ENCODE measurements at places on chromosomes 3 and 15.
A peak's percentile ranks its signal among the peaks of the same experiment; 100 is the strongest.

- no peak for DNase-seq
Observed at GRCh38 chr15:84715441-84716035, 401 bp downstream of the SEC11A start.

DNA sequence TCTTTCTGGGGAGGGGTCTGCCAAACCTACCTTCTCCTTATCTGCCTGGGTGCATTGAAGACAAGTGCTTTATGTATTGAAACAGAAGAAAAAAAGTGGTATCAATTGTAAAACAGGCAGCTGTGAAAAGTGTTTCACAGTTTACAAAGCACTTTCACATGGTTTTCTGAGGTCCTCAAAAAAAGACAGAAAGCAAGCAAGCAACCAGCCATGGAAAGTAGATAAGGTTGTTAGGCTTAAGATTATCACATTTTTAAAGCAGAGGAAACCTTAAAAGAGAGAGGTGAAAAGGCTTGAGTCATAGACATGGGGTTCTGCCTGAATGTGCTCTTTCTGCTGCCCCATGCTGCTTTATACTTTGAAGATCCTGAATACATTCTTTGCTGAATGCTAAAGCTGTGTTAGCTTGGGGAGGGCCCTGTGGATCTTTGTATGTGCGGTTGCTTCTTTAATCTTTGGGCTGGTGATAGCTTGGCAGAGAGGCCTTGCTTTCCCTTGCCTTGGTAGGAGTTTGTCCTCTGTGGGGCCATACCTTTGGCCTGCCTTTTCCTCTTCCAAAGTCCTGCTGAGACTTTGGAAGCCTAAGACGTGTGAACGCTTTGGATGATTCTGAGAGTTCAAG is 2.6 kb downstream of the SMAD3 start:
- DNase-seq: peak; percentile 53

GRCh38 chr3:22691856-22692628 is 511.1 kb upstream of the UBE2E2 start:
- no peak for DNase-seq

GRCh38 chr3:194935061-194935460 is 249.4 kb downstream of the FAM43A start:
- DNase-seq: no peak

GRCh38 chr3:63952248-63952594 is 40.0 kb upstream of the SCAANT1 start:
- DNase-seq: no peak
